HFFc6 (cell line): ENCODE measurements at places on chromosomes 12 and 14. TPM values are rescaled to one million over a fixed set of nuclear protein-coding genes. Genes with fewer than 3 reads are reported as not detected.

Gene TMED8
- total RNA-seq = 5.8 to 6.8 TPM (median 6.1 TPM) in 3 replicates

Gene CIDEB
- 0.20 and 0.23 TPM in 2 replicates for total RNA-seq

Gene HOXC12
- not detected in 2 replicates for total RNA-seq

Gene WSCD2
- total RNA-seq = not detected in 3 replicates

Gene NOS1
- total RNA-seq = not detected in 3 replicates

Gene SLCO1B1
- not detected in 3 replicates for total RNA-seq

Gene MYO1H
- total RNA-seq = not detected in 2 replicates
